HEK293T (cell line): ENCODE measurements at places on chromosomes 1 and 21.

DNA sequence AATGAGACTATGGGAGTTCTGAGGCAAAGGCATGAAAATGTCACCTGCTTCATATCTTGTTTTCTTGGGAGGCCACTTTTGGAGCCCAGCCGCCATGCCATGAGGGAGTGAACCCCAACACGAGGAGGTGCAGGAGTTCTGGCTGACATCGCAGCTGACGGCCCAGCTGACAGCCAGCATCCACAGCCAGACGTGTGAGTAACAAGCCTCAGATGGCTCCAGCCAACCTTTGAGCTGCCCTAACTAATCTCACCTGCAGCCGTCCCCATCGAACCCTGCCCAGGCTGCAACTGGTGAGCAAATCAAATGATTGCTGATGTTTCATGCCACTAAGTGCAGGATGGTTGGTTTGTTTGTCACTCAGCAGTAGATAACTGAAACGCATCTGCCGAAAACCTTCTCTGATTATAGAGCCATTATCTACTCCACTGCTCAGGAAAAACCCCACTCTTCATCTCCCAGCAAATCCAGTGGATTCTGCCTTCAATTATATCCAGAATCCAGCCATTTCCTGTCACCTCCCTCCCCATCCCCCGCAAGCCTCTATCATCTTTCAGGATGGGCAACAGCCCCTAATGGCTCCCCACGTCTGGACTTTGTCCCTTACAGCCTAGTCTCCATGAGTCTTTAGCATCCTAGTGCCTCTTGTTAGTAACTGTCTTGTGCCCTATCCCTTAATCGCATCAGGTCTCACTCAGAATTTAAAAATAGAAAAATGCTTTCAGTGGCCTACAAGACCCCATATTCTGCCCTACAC lies 18.5 kb upstream of the RAB4A start:
- no peak for DNase-seq

DNA sequence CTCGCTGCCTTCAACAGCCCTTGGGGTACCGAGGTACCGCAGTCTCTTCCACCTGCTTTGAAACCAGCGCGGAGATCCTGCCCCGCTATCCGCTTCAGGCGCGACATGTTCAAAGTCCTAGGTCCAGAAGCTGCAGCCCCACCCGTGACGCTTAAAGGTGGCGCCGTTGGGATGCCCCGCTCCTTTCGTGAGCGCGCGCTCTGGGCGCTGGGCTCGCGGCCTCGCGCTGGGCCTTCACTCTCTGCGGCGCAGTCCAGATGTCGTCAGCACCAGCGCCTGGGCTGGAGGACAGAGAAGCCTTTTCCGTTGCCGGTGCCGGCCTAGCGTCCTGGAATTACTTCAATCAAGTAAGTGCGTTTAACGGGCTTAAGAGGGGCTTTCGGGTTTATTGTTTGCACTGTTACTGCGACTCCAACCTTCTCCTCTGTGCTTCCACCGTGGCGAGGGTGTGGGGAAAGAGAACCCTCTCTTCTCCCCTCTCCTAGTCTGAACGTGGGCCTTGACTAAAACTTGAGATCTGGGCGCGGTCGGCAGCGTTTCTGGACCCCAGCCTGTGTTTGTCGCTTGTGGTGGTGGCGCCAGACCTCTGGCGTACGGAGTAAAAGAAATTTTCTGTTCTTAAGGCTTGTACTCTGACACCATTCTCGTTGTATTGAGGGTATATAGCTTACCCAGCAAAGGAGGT lies at the start of gene LRRC40:
LRRC40 (minus strand) TSS at position 146 of the 685 bp plus-strand sequence; CDS start at position 107, 39 bp downstream.
- peak; percentile 98 for DNase-seq

DNA sequence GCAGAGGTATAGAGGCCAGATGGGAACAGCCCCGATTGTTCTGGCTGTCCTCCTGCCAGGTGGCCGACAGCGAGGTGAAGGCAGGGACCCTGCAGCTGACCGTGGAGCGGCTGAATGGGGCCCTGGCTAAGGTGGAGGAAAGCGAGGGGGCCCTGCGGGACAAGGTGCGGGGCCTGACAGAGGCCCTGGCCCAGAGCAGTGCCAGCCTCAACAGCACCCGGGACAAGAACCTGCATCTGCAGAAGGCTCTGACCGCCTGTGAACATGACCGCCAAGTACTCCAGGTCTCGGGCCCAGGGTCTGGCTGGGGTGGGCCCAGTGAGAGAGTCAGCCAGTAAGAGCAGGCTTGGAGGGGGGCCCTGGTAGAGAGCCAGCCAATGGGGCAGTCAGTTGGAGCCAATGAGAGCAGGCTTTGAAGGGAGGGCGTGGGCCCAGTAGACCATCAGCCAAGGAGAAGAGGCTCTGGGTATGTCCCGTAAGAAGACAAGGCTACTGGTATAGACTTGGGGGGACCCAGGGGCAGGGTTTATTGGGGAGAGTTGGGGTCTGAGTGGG lies 11.3 kb downstream of the MFAP2 start:
- no peak for DNase-seq

- DNase-seq = peak; percentile 61
Observed at GRCh38 chr1:241423541-241424479, 66.8 kb upstream of the RGS7 start.

GRCh38 chr1:11570821-11571380 lies 83.3 kb downstream of the FBXO2 start:
- no peak for DNase-seq

- DNase-seq = no peak
Observed at GRCh38 chr1:26743426-26744059, 44.2 kb upstream of the PIGV start.

DNA sequence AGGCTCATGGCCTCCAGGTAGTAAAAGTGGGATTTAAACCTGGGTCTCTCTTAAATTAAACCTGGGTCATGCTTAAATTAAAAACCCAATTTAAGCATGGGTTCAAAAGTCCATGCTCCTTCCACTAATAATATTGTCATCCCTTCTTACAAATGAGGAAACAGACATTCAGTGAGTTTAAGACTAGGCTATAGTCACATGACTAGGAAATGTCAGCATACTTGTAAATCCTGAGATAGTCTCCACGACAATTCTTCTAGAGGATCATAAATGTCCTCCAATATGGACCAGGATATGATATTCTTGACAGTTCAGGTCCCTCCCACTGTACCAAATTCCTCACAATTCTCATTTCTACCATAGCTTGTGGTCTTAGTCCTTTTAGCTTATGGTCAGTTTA lies 10.5 kb upstream of the IGFN1 start:
- DNase-seq = no peak

- peak; percentile 68 for DNase-seq
Observed at GRCh38 chr1:58249737-58250586, 296.6 kb downstream of the OMA1 start.

DNA sequence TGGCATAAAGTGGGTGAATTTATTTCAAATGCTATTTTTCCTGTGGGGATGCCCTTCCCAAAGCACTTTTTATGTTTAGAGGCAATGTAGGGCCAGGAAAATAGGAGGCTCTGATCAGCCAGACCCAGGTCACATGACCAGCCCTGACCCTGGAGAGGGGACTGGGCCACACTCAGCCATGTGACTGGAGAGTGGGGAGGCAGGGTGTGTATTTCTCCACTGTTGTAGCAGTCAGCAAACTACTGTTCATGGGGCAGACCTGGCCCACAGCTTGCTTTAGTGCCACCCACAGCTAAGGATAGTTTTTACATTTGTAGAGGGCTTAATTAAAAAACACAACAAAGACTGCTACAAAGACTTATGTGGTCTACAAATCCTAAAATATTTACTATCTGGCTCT lies 153.8 kb downstream of the ACTL8 start:
- no peak for DNase-seq

GRCh38 chr21:28789523-28789922 lies 203.2 kb downstream of the LTN1 start:
- DNase-seq = no peak

DNA sequence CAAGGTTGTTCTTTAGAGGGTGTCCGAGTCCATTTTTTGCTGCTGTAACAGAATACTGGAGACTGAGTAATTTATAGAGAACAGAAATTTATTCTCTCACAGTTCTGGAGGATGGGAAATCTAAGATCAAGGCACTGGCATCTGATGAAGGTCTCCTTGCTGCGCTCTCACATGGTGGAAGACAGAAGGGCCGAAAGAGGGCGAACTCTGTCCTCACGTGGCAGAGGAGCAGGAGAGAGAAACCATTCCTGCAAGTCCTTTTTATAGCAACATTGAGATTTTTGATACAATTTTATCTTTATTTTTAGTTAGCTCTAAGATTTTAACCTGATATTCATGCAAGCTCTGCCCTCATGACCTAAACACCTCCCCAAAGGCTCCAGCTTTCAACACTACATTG lies 48.3 kb downstream of the ATG4C start:
- DNase-seq = no peak

GRCh38 chr1:228166170-228166936 lies 749 bp downstream of the IBA57 start:
- no peak for DNase-seq

DNA sequence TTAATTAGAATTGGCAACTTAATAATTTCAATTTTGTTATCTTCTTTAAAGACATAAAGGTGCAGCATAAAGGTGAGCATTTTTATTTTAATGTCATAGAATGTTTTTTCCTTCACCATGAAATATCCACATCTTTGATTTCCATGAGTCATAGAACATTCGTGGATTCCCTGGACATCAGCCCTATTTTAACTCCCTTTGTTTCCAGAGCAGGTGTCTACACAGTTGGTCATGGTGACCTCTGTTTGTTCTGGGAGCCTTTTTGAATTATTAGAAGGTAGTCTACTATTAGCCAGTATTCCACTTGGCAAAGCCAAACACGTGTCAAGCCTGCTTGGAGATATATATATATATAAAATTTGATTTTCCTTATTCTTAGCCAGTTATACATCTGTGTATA lies 572.9 kb downstream of the LTN1 start:
- no peak for DNase-seq

DNA sequence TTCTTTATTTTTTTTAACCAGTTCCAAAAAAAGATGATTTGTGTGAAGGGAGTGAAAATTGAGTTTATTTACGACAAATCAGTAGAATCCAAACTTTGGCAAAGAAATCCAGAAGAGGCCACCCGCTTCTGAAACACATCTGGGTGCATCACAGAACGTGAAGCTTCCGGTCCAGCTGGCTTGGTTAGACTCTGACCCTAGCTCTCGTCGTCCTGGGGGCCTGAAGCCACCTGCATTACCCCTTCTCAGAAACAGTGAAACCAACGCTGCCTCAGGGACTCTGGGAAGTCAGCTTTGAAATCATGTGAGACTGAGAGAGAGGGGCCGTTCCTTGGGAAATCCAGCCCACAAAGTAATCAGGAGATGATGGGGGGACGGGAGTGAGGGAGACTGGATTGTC lies 21.8 kb downstream of the AJAP1 start:
- no peak for DNase-seq
